ENCODE measurements at places on chromosomes 4 and X. TPM values are rescaled to one million over a fixed set of nuclear protein-coding genes. Genes with fewer than 3 reads are reported as not detected.

DNA sequence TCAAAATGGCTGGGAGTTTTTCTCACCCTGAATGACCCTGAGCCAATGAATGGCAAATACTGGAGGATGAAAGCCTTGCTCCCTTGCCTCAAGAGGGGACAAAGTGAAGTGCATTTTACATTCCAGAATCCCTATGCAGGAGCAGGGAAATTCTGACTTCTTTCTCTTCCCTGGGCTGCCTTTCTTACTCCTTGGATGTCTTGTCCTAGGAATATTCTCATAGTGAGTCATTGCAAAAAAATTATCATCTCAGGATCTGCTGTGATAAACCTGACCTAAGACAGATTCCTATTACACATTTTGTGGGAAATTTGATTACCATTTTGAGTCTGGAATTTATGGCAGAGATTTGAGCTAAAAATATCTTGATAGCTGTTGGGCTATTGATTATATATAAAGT, 199.9 kb downstream of the TMA16 start:
- H3K4me3 ChIP-seq = no peak overlapping the region
- H3K27ac ChIP-seq = no peak overlapping the region
- H3K4me1 ChIP-seq = no peaks in the 10 kb centered on the region
- no peak for DNase-seq
- no peaks in the 10 kb centered on the region for H3K27me3 ChIP-seq

DNA sequence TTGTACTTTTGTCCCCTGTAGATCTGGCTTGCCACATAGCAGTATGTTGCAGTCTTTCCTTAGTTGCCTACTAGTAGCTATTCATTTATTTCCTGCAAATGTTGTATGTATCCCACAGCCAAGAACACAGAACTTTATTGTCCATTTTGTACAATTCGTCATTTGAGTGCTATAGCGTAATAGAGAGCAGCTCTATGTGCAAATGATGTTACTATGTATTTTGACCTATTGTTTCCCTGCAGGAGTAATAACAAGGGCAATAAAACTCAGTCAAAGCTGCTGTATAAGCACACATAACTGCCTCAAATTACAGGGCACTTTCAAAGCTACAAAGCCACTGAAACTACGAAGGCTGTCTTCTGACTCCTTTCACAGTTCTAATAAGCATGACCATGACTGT, 48.1 kb downstream of the NRK start:
- H3K27me3 ChIP-seq = no peaks in the 10 kb centered on the region
- DNase-seq = no peak
- no peaks in the 10 kb centered on the region for H3K36me3 ChIP-seq
- no peak overlapping the region for H3K4me3 ChIP-seq
- H3K4me1 ChIP-seq = no peaks in the 10 kb centered on the region
- no peak overlapping the region for H3K27ac ChIP-seq

DNA sequence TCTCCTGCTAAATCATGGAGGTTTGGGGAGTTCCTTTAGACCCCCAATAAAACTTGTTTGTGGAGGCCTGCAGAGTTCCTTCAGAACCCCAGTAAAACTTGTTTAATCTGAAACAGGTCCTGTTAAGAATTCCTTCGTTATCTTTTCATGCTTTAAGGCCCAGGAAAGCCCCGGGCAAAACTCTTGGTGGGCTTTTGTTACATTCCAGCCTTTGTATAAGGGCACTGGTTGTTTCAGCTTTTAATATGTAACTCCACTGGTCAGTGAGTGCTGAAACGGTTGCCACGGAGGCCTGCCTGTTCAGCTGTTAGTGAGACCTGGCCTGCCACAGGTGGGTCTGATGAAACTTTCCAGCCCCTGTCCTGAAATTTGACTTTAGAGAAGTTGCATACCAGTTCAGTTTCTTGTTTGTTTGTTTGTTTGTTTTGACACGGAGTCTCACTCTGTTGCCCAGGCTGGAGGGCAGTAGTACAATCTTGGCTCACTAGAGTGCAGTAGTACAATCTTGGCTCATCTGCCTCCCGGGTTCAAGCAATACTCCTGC, 12.4 kb upstream of the DHRSX start:
- peak; percentile 34 for DNase-seq
- H3K36me3 ChIP-seq = no peaks in the 10 kb centered on the region
- no peaks in the 10 kb centered on the region for H3K27me3 ChIP-seq
- H3K4me3 ChIP-seq = no peak overlapping the region

DNA sequence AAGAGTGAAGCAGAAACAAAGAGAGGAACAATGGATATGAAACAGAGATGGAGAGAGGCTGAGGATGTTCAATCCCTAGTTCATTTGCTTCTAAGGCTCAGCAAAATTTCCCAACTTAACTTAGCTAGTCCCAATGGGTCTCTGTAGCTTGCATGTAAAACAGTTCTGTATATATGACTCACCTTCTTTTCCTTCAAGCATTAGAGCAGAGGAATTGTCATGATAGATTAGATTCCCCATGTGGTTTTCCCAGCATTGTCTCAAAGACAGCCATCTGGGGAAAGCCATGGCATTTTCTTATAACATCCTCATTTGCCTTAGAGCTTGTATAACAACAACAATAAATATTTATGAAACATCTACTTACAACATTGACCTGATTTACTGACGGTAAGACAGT, 93.9 kb upstream of the GATB start:
- no peak overlapping the region for H3K4me3 ChIP-seq
- no peaks in the 10 kb centered on the region for H3K27me3 ChIP-seq
- H3K36me3 ChIP-seq = no peaks in the 10 kb centered on the region
- H3K27ac ChIP-seq = no peak overlapping the region
- no peak for DNase-seq

The SRD5A3 gene
- 2.8 TPM for total RNA-seq

- H3K4me3 ChIP-seq = no peak overlapping the region
- H3K27ac ChIP-seq = no peak overlapping the region
- no peaks in the 10 kb centered on the region for H3K36me3 ChIP-seq
- no peak for DNase-seq
These were observed 207.0 kb downstream of the RRAGB start for GRCh38 chrX:55924574-55924973.

Measured in spleen (tissue), 13 donors.